Cerebellar nuclear complex (tissue), 1 donor: ENCODE measurements at places on chromosomes 13 and 19.

- peak; percentile 29 for DNase-seq
Observed at GRCh38 chr13:113584205-113584869, at the start of gene TFDP1. TSS of gene TFDP1 (plus strand) at chr13:113584753. CDS start at chr13:113585838, 1,085 bp downstream.

DNA sequence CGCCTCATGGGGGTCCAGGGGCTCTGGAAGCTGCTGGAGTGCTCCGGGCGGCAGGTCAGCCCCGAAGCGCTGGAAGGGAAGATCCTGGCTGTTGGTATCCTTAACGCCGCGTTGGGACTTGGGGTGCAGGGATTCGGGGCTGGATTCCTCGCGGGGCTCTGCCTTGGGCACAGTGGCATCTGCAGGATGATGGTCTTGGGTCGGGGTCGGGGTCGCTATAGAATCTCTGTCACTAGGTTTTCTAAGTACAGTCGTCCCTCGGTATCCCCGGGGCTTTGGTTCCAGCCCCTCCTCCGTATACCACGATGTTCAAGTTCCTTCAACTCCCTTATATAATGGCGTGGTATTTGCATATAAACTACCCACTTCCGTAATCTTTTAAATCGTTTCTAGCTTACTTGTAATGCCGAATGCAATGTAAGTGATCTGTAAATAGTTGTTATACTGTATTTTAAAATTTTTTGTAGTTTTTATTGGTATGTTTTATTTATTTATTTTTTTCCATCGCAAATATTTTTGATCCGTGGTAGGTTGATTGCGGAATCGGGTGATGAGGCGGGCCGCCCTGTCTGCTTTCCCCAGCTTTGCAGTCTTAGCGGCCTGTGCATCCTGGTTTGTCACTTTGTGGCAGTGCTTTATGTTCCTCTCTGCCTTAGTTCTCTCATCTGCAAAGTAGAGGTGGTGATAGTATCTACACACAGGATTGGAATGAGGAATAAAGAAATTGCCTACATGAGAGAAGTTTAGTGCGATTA, 606 bp downstream of the ERCC5 start:
- no peak for DNase-seq

DNA sequence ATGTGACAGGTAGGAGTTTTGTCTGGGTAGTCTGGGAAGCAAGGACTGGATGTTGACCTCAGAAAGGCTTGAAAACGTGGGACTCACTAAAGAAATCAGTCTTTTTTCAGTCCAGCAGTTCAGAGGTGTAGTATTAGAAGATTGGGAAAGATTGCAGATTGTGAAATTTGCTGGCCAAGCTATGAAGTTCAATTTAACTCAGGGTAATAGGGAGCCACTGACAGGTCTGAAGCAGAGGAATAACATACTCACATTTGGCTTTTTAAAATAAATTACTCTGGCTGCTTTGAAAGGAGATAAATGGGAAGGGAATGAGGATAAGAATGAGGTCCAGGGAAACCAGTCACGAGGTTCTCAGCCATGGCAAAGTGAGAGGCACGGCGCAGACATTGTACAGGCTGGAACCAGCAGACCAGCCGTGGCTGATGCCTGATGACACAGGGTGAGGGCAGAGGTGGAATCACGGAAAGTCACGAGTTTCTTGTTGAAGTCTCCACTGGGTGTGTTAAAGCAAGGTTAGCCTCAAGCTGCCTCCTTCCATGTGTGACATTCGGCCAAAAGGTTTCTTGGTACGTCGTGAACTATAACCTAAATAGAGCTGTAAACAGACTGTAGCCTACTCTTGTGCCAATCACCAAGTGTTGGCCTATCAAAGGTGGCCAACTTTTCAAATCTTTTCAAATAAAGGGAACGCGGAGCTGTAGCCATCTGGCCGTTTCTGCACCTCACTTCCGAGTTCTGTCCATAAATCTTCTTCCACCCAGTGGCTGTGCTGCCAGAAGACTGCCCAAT, 377.6 kb downstream of the IRS2 start:
- no peak for DNase-seq

GRCh38 chr13:31733647-31734046, 5.7 kb upstream of the RXFP2 start:
- no peak for DNase-seq

DNA sequence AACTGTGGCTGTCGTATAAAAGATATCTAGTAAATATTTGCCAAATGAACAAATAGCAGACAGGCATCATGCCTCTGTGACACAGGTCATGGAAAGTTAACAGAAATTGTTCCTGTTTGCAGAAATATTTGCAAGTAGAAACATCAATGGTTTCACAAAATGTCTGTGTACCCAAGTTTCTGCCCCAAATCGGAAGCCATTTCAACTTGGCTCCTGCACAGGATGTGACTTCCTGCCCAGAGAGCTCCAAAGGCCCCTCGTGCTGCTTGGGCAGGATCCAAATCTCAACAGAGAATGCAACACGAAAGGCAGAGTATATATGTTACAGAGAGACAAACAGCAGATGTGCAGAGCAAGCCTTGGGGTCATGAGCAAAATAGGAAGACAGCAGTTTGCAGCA, 95.5 kb upstream of the SERP2 start:
- no peak for DNase-seq

- no peak for DNase-seq
Observed at GRCh38 chr13:94613051-94613450, 11.4 kb downstream of the GPR180 start.

GRCh38 chr19:8451885-8452284, 7.1 kb downstream of the HNRNPM start:
- no peak for DNase-seq

GRCh38 chr13:37109051-37109678, 3.7 kb upstream of the CSNK1A1L start:
- DNase-seq: no peak

- DNase-seq: no peak
Observed at GRCh38 chr13:99403458-99403971, 96.3 kb upstream of the GPR183 start.

GRCh38 chr19:10625762-10626138, 397 bp downstream of the SLC44A2 start:
- no peak for DNase-seq

GRCh38 chr13:53822136-53822535, 793.5 kb downstream of the OLFM4 start:
- no peak for DNase-seq

DNA sequence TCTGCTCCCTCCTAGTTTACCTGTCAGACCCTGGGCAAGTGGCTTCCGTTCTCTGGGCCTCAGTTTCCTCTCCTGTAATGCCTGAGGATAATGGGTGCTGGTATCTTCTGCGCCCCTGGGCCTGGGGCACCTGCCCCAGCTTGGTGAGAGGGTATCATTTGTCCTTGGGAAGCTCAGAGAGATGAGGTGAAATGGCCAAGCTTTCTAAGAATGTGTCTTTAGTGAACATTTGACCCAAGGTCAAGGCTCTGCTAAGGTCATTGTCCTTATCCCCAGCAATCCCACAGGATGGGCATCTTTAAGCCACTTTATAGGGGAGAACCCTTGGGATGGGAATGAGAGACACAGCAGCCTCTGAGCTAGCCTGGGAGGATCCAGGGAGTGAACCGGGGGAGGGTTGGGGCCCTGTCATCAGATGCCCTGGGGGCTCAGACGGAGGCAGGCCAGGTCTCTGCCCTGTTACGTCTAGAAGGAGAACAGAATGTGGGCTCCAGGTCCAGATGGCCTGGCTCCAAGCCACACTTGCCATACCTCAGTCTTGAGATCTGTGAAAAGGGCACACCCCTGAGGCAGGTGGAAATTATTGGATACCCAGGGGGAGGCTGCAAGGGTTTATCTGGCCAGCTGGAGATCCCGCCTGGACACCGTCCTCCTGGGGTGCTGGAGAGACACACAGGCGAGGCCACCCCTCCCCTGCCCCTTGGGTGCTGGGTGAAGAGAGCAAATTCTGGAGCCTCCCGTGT, 1.1 kb upstream of the NFIC start:
- DNase-seq: no peak

- no peak for DNase-seq
Observed at GRCh38 chr13:41823476-41823875, 137.4 kb downstream of the VWA8 start.

DNA sequence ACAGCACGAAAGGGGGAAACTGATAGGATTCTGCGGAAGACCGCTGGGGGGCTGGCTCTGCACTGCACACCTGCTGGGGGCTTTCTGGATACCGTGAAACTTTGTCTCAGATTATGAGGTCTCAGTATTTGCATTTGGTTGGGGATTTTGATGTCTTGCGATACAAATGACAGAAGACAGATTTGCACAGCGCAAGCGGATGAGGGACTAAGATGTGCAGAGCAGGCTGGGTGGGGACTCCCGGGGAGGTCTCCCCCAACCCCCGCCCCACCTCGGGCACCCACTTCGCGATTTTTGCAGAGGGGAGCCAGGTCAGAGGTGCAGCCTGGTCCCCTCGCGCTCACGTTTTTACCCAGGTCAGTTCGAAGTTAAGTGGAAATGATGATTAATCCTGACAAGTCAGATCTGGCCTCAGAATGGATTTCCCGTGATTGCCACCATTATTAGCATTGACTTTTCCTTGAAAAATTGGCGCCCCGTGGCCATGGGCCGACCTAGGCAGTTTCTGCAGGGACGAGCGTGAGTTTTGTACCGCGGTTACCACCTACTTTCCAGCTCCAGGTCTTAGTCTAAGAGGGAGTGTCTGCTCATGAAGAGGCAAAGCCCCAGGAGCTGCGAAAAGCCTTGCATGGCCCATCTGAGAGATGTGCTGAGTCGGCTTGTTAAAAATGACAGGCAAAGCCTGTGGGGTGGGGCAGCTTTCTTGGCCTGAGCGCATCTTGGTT, 1.3 kb upstream of the GJB2 start:
- DNase-seq: no peak

- no peak for DNase-seq
Observed at GRCh38 chr19:39890755-39891551, 43.5 kb downstream of the FCGBP start.

DNA sequence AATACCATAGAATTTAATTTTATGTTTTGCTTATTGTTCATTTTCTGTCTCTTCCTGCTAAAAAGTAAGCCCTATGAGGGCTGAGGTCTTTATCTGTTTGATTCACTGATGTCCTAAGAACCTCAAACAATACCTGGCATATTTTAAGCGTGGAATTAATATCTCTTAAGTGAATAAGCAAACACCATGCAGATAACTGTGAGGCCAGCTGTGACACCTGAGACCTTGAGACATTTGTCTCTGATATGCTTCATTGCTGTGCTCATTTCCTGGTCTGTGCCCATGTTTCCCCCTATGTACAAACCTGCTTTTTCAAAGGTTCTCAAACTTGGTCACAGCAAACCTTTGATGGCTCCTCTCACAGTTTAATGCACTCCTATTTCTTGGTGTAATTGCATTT, 254.6 kb downstream of the COG6 start:
- no peak for DNase-seq

- no peak for DNase-seq
Observed at GRCh38 chr13:42602906-42603305, 29.0 kb downstream of the TNFSF11 start.

DNA sequence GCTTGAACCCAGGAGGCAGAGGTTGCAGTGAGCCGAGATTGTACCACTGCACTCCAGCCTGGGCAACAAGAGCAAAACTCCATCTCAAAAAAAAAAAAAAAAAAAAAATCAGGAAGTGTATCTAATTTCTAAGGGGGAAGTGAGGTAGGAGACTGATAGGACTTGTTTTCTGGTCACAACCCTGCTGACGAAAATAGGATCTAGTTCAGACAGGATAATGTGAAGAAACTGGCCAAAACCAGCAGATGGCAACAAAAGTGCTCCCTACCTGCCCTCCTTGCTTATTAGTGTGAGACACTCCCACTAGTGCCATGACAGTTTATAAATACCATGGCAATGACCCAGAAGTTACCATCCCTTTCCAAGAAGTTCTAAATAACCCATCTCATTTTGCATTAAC, 36.0 kb upstream of the KPNA3 start:
- DNase-seq: no peak

DNA sequence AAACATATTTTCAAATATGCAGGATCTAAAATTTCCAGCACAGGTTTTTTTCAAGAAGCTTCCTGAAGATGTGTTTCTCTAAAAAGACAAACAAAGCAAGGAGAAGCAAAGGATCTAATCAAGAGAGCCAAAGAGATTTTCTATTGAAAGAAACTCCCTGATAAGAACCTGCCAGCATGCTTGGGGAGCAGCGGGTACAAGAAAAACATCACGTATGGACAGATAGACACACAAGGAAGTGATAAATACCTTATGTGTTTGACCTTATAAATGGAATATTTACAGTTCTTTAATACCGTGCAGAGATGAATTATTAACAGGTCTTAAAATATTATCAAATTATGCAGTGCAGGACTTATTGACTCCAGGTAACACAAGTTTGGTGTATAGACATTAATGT, 562.1 kb downstream of the DACH1 start:
- no peak for DNase-seq

DNA sequence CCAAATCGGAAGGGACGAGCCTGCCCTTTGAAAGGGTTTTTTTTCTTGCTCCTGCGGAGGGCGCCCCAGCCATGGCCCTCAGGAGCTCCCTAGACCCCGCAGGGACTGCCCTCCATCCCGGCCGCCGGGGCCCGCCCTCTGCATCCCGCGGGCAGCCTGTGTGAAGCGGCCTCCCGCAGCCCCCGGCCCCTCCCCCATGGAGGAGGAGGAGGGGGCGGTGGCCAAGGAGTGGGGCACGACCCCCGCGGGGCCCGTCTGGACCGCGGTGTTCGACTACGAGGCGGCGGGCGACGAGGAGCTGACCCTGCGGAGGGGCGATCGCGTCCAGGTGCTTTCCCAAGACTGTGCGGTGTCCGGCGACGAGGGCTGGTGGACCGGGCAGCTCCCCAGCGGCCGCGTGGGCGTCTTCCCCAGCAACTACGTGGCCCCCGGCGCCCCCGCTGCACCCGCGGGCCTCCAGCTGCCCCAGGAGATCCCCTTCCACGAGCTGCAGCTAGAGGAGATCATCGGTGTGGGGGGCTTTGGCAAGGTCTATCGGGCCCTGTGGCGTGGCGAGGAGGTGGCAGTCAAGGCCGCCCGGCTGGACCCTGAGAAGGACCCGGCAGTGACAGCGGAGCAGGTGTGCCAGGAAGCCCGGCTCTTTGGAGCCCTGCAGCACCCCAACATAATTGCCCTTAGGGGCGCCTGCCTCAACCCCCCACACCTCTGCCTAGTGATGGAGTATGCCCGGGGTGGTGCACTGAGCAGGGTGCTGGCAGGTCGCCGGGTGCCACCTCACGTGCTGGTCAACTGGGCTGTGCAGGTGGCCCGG, 815 bp downstream of the MAP3K10 start:
- no peak for DNase-seq

DNA sequence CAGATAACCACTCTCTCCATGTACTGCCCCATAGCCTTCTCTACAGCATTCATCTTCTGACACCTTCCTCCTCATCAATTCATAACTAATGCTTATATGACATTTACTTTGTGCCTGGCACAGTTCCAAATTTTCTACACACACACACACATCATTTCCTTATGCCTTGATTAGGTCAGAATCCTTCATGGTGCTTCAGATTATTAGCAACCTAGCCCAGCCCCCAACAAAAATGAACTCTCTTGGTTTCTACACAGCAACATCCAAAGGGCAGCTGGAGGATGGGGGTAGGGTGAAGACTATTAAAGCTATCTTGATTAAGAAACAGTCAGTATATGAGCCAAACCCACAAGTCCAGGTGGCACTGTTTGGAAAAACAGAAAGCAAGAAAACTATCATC, 3.7 kb downstream of the RUBCNL start:
- no peak for DNase-seq

GRCh38 chr13:102897371-102898138, 51.7 kb downstream of the ERCC5 start:
- DNase-seq: no peak

- DNase-seq: no peak
Observed at GRCh38 chr19:12769689-12770088, 5.7 kb downstream of the HOOK2 start.

GRCh38 chr13:37138926-37139325, 33.5 kb upstream of the CSNK1A1L start:
- DNase-seq: no peak
